ENCODE measurements at places on chromosomes 5 and 9.

GRCh38 chr5:75507841-75508240 is 3.6 kb downstream of the CERT1 start:
- no peak for DNase-seq

GRCh38 chr9:4068914-4069313 is 231.0 kb downstream of the GLIS3 start:
- no peak for DNase-seq

- DNase-seq = no peak
Measured at GRCh38 chr5:153617190-153617589, 126.7 kb downstream of the GRIA1 start.

DNA sequence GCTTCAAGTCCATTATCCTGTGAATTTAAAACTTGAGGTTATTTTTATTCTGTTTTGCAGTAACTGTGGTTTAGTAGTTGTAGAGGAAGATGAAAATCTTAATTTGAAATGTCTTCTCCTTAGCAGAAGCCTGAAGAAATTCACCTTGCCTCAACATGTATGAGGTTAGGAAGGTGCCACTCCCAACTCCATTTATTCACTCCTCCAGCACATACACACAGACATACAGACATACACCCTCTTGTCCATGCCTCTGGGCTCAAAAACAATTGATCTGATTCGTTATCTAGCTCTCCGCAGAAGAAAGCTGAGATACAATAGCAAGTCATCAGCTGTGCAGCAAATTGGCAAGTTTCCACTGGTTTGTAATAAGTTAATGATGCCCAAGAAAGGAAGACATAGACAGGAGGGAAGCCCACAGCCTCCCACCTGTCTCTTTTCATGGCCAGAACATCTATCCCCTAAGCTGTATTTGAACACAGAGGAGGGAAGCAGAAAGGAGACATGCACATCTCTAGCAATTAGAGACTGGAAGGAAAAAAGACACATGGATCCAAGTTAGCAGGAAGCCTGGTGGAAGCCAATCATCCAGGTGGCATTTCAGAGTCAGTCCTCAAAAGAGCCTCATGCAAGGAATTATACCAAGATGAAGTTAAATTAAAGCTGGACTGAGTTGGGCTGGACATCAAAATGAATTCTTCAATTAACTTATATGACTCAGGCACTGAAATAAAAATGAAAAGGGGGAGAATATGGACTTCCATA is 257.9 kb downstream of the ASTN2 start:
- DNase-seq = no peak

- no peak for DNase-seq
Measured at GRCh38 chr5:58191443-58191842, 268.4 kb downstream of the PLK2 start.

DNA sequence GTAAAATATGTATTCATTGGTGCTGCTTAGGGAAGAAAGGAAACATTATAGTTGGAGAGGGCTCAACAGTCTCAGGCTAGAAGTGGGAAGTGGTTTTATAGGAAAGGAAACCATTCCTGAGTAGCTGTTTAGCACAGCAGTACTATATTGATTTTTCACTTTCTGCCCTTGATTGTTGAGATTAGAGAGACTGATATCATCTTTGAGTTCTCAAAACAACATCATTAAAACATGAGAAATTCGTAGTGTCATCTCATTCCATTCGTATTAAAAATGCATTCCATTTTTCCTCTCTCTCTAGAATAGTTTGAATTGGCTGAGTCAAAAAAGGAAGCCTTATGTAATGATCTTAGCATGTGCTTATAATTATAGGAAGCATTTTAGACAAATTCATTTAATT is 14.1 kb downstream of the POLR3G start:
- no peak for DNase-seq

- DNase-seq = no peak
Measured at GRCh38 chr9:125913551-125913950, 166.4 kb downstream of the PBX3 start.

- no peak for DNase-seq
Measured at GRCh38 chr5:116944183-116944582, 369.6 kb upstream of the SEMA6A start.

All from GM06990 (cell line).